ENCODE measurements at places on chromosomes 12 and 14. TPM values are rescaled to one million over a fixed set of nuclear protein-coding genes. Genes with fewer than 3 reads are reported as not detected.
A peak's percentile ranks its signal among the peaks of the same experiment; 100 is the strongest.

Gene OR8S1
- not detected for total RNA-seq

Gene GZMH
- 11.0 TPM for total RNA-seq

Gene TAS2R7
- not detected for total RNA-seq

Gene MMP14
- 1.9 TPM for total RNA-seq

Gene MUCL1
- total RNA-seq = not detected

Gene CMA1
- not detected for total RNA-seq

Gene TMCC3
- 1.2 TPM for total RNA-seq

Gene NRIP2
- not detected for total RNA-seq

Gene L2HGDH
- total RNA-seq = 10.0 TPM

Gene MYBPC1
- total RNA-seq = not detected

Gene FAM181A
- not detected for total RNA-seq

Gene ANKRD33
- not detected for total RNA-seq

Gene LDHB
- 985 TPM for total RNA-seq

Gene ASCL1
- total RNA-seq = not detected

DNA sequence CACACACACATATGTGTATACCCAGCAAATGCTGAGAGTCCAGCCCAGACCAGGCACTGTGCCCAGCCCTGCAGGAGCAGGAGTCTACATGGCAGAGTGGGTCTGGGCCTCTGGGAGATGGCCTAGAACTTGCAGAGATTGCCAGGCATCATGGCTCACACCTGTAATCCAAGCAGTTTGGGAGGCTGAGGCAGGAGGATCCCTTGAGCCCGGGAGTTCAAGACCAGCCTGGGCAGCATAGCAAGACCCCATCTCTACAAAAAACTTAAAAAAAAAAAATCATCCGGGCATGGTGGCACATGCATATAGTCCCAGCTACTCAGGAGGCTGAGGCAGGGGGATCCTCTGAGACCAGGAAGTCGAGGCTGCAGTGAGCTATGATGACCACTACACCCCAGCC lies 20.8 kb upstream of the MLXIP start:
- DNase-seq = no peak

GRCh38 chr14:75522224-75522982 lies at the start of gene BATF:
TSS of gene BATF (plus strand) at chr14:75522469. CDS start at chr14:75522683, 214 bp downstream.
- DNase-seq = peak; percentile 85

- DNase-seq = no peak
These were observed 230.0 kb downstream of the ANO2 start for GRCh38 chr12:5715021-5715420.

- no peak for DNase-seq
These were observed 120.5 kb upstream of the DDHD1 start for GRCh38 chr14:53273671-53274072.

DNA sequence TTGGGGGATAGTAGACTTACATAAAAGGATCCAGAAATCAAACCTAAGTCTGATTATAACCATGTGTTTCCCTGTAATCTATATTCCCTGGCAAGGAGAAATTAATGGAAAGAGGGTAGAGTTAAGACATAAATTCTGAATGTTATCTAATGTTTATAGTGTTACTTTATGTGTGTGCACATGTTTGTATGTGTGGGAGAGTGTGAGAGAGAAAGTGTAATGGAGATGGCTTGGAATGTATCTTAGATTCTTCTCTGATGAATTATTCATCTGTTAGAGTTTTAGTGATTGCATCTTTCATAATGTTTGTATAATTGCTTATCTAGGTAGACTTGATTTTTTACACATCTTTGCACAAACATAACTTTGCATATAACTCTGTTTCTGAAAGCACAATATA lies 490.9 kb downstream of the FLRT2 start:
- DNase-seq = no peak

GRCh38 chr12:122899887-122900286 lies 4.0 kb upstream of the VPS37B start:
- DNase-seq = no peak

DNA sequence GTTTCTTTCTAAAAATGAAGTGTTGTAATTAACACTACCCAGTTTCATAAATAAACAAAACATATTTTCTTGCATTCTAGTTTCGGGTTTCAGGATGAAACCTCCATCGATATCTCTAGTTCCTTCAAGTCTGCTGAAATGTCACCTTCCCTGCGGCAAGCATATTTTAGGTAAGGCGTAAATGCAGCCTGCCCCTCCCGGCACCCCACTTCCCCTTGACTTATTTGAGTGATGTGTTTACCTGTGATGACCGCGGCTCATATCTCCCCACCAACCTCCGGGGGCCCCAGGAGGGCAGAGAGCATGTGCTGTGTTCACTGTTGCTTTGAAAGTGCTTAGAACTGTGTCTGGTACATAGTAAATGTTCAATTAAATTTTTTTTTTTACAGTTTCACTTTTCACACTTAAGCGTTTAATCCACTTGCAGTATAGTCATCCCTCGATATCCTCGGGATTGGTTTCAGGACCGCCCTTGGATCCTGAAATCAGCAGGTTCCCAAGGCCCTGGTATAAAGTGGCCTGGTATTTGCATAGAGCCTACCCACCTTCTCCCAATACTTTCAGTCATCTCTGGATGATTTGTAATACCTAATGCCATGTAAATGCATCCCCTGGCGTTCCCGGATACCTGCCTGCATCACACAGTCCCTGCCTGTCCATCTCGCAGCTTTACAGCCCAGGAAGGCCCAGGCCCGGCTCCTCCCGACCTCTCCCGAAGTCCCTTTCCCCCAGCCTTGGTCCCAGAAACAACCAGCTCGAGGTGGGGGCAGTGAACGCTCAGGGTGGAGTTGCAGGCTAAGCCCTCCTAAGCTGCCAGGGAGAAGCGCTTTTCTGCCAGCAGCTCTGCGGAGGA lies 40.2 kb upstream of the FBRSL1 start:
- peak; percentile 43 for DNase-seq

DNA sequence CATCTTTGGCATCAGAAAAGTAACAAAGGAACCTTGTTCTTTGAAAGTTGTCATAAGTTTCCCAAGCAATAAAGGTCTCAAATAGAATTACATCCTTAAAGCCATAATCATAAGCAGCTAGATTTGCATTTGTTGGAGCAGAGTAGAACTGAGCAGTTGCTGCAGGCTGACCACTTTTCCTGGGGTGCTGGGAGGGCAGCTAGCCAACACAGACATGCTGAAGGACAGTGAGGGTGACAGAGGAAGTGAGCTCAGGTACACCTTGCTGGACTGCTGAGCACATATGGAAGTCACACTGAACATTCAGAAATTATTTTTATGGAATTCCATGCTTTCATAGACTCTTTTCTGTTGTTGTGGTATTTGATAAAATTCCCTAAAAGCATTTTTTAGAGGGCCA lies 66.2 kb downstream of the MARK3 start:
- no peak for DNase-seq

GRCh38 chr12:28708918-28709371 lies 440.1 kb upstream of the FAR2 start:
- no peak for DNase-seq

DNA sequence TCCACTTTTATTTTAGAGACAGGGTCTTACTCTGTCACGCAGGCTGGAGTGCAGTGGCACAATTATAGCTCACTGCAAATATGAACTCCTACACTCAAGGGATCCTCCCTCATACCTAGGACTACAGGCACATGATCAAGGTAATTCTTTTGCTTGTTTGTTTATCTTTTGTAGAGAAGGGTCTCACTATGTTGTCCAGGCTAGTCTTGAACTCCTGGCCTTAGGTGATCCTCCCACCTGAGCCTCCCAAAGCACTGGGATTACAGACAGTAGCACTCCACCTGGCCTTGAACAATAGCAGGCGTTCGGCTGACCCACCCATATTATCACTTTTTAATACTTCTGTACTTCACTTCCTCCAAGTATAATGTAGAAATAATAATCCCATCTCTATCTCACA lies 1.4 kb upstream of the RACGAP1 start:
- peak; percentile 4 for DNase-seq

DNA sequence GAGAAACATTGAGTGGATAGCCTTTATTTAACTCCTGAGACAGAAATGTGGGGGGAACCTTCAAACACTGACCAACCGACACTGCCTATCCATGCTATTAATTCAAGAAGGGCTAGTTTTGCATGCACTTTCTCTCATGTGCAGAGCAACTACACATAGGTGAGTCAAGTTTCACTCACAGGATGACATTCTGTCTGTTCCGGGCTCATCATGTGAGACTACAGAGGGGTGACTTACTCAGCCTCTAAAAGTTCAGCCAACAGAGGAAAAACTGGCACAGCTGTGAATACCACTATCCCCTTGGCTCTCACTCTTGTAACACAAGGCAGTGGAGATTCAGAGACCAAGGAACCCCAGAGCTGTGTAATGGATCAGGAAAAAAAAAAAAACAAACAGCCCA lies 13.3 kb downstream of the BEST3 start:
- no peak for DNase-seq

DNA sequence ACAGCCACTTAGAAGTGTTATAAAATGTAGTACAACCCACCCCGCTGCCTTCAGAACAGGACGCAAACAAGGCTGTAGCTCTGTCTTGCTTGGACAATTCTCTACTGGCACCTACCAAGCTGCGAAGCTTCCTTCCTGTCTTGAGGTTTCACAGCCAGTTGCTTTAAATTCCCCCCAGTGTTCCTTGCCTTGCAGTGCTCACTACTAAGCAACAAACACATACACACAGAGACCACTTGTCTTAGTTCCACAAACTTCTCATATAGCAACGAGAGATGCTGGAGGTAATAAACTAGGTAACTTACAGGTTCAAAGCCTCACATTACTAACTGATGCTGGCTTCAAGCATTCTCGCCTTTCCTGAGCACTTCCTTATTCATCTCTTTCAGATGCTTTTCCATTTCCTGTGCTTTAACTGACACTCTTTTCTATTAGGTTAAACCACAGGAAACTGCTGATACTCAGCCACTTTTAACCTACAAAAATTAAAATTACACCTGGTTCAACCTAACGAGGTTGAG lies 91.5 kb upstream of the PTGDR start:
- DNase-seq = peak; percentile 23

DNA sequence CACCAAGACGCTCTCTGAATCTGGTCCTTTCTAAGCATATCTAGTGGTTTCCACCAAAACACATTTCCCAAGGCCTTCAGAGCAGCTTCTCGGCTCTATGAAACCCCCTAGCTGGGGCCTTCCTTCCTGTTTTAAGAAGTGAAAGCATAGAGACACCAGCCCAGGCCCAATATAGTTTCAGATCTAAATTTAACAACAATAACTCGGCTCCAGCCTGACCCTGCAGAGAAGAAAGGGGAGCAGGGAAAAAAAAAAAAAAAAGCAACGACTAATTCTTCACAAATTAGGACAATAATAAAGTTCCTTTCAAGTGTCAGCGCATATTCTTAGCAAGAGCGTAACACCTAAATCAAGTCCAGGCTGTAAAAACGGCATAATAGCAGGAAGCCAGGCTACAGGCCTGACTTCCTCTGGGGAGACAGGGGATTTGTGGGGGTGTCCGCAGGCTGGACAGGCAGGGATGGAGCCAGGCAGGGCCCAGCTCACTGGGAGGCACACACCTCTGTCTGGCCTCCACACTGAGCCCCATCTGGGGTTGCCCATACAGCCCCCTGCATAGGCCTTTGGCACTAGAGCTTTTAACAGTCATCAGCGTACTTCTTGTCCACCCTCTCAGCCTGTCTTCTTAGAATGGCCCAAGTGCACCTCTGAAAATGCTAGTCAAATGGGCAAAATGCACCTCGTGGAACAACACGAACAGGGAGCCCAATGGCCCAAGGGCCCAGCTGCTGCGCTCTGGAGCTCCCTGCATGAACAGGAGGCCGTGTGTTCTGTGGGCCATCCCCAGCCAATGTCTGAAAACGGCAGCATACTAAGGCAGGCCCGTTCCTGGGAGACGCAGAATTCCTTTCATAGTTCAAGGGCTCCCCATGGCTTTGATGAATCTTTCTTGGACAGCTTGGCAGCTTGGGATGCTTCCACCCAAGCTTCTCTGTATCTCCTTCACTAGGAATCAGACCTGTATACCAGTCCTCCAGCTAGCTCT lies 772.9 kb downstream of the MED13L start:
- DNase-seq = no peak

- DNase-seq = peak; percentile 78
These were observed 1.0 kb downstream of the ELK3 start for GRCh38 chr12:96194971-96195844.

GRCh38 chr14:24100197-24100981 lies 6.3 kb downstream of the PCK2 start:
- no peak for DNase-seq

GRCh38 chr12:46435625-46436024 lies 63.1 kb upstream of the SLC38A2 start:
- no peak for DNase-seq

GRCh38 chr14:51002406-51002999 lies 58.2 kb upstream of the PYGL start:
- no peak for DNase-seq

- DNase-seq = no peak
These were observed 234.1 kb downstream of the KTN1 start for GRCh38 chr14:55814064-55814463.

- no peak for DNase-seq
These were observed 314.8 kb upstream of the TBX3 start for GRCh38 chr12:114998750-114999128.

DNA sequence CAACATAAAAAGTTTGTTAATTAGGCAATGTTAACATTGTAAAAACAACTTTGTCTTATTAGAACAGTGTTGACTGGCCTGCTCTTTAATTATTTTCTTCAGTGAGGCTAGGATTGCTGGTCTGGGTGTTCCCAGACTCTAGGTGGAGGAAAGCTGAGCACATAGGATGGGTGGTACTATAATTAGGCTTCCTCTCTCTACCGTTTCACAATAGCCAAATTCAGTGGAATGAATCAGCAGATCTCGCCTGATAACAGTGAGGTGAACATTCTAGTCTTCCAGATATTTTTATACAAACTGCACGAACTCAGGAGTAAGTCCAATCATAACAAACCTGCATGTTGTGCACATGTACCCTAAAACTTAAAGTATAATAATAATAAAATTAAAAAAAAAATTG lies 11.9 kb downstream of the PTGDR start:
- DNase-seq = no peak

GRCh38 chr14:105332350-105332874 lies 17.9 kb downstream of the PACS2 start:
- no peak for DNase-seq

GRCh38 chr14:61140872-61141271 lies 140.3 kb downstream of the TMEM30B start:
- no peak for DNase-seq

- no peak for DNase-seq
These were observed 39.7 kb downstream of the ERH start for GRCh38 chr14:69358233-69358963.

GRCh38 chr14:53865711-53866110 lies 90.9 kb downstream of the BMP4 start:
- no peak for DNase-seq

GRCh38 chr12:15733136-15733535 lies 56.1 kb downstream of the EPS8 start:
- DNase-seq = no peak

DNA sequence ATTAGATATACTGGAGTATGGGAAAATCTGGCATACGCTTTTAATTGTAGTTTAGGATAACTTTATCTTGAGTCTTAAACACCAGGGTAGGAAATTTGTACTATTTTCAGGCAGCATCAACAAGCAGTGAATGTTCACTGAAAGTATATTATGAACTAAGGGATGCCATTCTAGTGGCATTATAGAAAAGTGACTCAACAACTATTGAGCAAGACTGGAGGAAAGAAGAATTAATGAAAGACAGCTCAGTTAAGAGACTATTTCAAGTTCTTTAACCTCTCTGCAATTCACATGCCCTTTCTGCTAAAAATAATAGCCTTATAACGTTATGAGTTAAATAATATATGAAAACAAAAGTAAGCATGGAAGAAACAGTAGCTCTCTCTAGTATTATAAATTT lies 343.1 kb downstream of the FSCB start:
- DNase-seq = no peak
